ENCODE measurements at places on chromosomes 3 and 15. TPM values are rescaled to one million over a fixed set of nuclear protein-coding genes. Genes with fewer than 3 reads are reported as not detected.

The ELP6 gene
- 37.1 TPM for total RNA-seq

The CGGBP1 gene
- 35.1 TPM for total RNA-seq

- no peak for DNase-seq
Observed at GRCh38 chr15:88204584-88204983, 52.0 kb downstream of the NTRK3 start.

GRCh38 chr3:131716007-131716406, 213.2 kb upstream of the MRPL3 start:
- no peak for DNase-seq

The EAF2 gene
- 3.0 TPM for total RNA-seq

DNA sequence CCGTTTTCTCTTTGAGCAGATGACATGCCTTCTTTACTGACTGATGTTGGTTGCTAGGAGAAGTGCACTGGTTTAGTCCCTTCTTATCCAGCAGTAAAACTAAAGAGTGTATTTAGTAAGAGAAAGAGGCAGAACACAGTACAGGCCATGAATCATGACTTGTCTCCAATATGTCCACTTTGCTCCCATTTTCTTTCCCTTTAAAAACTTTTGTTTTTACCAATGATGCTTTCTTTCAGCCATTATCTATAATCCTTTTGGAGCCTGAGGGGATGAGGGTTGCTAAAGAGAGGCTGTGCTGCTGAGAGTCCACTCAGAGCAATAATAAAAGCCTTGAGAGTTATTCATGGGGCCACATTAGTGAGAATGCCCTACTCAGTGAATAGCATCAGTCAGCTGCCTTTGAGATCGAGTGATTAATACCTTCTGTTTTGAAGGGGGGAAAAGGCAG, 12.2 kb downstream of the ROBO2 start:
- DNase-seq = no peak

The TMEM207 gene
- not detected for total RNA-seq

GRCh38 chr3:172666181-172666872, 44.5 kb downstream of the NCEH1 start:
- no peak for DNase-seq

All from epithelial cell of proximal tubule (primary cell).